ELR (cell line): ENCODE measurements at places on chromosomes 5 and 9.

DNA sequence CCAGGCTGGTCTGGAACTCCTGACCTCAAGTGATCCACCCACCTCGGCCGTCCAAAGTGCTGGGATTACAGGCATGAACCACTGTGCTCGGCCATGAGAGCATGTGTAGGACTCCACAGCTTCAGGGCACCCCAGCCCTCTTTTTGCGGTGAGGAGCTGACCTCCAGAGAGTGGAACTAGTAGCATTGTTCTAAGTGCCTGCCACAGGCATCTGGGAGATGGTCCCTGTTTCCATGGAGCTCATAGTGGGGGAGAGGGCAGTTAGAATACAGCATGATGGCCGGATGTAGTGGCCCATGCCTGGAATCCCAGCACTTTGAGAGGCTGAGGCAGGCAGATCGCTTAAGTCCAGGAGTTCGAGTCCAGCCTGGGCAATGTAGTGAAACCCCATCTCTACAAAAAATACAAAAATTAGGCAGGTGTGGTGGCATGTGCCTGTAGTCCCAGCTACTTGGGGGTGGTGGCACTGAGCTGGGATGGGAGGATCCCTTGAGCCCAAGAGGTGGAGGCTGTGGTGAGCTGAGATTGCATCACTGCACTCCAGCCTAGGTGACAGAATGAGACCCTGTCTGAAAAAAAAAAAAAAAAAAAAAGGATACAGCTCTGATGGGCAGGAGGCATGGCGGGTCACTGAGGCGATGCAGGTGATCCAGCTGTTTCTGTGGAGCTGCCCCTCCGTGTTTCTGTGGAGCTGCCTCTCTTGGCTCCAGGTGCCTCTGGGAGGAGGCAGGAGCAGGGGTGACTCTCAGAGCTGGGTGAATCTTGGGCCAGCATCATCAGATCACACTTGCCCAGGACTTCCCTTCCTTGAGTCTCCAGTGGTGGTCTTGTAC, 4.2 kb downstream of the ASS1 start:
- no peak for DNase-seq

- no peak for DNase-seq
Measured at GRCh38 chr9:17927616-17928015, 348.8 kb downstream of the SH3GL2 start.

DNA sequence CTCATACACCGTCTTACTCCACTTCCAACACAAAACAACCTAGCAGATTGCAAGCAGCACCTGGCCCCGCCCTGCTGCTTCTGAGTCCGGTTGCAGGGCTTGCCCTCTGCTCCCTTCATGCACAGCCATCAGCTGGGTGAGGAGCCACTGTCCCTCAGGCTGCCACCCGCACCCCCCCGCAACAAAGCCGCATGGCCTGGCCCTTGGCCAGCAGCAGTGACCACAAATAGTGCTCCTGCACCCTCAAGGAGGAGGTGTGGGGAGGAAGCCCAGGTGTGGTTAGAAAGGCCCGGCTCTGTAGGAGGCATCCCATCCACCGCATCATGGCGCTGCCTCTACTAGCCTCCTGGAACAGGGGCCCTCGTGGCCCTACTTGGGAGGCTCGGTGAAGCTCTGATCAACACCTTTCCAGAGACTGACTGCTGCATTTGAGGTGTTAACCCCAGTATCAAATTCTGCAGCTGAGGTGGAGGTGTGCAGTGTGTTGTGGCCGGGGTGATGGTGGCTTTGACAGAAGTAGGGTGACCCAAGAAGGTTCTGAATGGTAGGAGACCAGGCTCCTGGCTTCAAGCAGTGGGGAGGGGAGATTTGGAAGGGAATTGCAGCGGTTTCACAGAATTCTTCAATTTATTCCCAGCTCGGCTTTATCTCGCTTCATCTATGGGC, 52.7 kb downstream of the WNK2 start:
- DNase-seq, result no peak

DNA sequence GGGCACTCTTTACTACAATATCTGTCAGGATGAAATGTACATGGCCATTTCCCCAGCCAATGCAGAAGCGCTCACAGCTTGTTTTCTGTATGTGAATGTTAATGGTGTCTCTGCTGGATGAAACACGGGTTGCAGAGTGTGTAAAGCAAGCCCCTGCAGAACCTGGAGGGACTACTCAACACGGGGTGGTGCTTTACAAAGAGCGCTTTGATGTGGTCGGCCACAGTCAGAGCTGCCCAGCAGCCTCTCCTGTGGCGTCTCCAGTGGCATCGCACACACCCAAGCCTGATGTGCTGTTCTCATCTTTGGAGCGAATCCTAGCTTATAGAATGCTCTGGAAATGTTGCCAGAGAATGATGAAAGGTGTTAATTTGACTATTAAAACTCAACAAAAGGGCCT, 162.7 kb upstream of the NFIL3 start:
- no peak for DNase-seq

GRCh38 chr5:64625678-64626077, 64.6 kb upstream of the SHISAL2B start:
- DNase-seq, result peak; percentile 25

DNA sequence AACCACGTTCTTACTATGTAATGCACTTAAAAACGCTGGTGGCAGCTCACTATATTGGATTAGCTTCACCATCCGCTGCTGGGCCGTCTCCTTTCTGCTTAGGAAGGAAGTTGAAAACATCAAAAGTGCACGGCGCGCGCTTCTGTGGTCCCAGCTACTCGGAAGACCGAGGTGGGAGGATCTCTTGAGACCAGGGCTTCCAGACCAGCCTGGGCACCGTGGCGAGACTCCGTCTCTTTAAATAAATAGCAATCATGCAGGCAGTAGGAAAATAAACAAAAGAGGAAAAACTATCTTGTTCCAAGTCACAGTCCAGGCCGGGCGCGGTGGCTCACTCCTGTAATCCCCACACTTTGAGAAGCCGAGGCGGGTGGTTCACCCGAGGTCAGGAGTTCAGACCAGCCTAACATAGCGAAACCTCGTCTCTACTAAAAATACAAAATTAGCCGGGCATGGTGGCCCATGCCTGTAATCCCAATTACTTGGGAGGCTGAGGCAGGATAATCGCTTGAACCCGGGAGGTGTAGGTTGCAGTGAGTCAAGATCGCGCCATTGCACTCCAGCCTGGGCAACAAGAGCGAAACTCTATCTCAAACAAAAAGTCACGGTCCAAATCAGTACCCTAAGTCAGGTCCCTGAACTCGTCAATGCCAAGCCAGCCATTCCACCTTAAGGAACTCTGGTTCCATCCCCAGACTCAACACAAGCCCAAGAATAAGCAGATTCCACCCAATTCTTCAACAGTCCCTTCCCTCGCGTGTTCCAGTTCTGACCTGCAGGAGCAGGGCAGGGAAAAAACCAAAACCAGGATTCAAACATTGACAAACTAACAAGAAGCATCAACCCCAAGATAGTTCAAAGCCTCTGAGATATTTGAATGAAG, 1.0 kb upstream of the GOLGA1 start:
- peak; percentile 67 for DNase-seq
